ENCODE measurements at places on chromosomes 2 and 18.

DNA sequence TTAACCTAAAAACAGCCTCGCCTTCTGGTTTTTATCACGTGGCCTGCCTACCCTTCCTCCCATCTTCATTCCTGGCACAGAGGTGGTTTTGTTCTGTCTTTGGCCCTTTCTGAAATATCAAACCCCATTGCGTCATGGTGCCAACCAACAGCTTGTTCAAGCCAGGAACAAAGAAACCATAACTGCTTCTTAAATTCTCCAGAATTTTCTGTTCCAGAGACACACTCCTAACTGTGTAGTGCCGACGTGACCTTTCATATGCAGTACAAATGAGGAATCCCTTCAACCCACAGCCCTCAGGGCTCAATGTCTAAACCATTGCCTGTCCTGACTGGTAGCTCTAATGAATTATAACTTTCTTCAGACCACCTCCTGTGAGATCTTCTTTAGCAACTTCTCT, 82.2 kb upstream of the TNP1 start:
- no peak for DNase-seq

DNA sequence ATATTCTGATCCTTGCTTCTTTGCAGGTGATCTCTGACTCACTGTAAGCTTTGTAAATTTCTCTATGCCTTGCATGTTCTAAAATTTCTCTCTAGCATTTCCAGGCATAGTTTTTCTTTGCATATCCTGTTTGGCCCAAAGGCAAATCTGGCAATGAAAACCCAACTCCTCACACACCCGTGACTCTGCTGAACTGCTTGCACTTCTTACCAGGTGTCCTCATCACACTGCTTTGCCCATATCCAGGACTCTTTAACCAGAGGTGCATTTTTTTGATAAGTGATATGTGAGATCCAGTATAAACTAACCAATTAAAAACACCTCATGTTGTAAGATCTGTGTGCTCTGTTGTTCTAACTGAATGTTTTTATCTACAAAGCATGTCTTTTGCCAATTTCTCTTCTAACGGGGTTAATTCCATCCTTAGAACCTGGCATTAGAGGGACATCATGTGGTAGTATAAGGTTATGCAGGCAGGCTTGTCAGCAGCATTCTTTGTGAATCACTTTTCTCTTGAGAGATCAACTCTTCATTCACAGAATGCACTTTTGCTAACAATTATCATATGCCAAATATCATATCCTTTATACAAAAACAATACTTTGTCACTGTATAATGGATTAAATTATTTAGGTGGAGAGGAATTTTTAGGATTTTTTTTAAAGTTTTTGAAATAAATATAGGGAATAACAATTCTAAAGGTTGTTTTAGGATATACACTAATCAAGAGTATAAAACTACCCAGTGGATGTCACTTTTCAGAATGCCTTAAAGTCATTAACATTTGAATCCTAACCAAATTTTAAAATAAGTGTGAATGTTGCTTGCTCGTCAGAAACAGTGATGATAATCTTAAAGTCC, 20.8 kb upstream of the TMX3 start:
- peak; percentile 56 for DNase-seq

- no peak for DNase-seq
Observed at GRCh38 chr2:172339371-172340010, 87.9 kb upstream of the ITGA6 start.

DNA sequence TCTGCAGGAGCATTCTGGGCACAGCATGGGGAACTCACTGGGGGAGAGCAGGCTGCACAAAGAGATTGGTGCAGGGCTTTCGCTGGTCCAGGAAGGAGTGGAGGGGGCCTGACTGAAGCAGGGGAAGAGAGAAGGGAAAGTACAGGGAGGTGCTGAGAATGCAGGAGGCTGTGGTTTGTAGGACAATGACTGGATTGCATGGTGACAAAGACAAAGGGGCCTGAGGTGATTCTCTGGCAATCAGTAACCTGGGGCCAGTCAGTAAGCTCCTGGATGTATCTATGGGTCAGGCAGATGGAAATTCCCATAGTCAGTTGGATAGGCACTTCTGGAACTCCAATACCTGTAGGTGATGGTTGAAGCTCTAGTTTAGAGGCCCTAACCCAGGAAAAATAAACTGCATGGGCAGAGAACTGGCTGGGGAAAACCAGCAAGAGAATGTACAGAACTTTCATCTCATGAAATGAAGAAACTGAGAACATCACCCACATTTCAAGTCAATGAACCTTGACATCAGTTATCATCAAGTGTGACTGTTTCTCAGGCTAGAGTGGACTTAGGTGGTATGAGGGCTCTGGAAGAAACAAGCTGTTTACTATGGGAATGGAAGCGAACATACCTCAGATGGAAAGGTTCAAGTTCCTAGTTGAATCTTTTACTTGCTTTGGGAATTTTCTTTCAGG, 193.2 kb downstream of the TPGS2 start:
- no peak for DNase-seq

DNA sequence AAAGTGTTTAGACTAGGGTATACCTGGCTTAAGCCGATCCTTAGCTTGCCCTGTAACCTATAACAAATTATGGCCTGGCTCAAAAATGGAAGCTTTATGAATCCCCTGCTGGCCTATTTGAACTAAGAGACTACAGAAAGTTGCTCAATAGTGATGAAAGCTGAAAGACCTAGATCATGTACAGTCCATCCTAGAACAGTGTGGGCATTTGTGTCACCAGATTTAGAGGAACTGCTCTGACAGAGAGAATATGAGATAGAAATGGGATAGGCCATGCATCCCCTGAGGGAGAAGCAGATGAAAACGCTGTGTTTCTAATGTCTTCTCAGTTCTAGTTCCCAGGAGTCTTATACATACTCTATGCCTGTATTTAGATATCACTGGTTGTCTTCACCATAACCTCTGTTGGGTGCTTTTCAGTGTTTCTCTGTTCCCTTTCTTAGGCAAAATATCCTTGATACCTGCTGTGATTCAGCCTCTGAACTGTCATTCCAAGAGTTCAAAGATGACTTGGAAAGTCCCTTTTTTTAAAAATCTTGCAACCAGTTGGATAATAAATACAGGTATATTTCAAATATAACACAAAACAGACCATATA, 246.9 kb upstream of the SLC39A10 start:
- DNase-seq: peak; percentile 52

GRCh38 chr2:200320344-200320743, 13.9 kb downstream of the SPATS2L start:
- DNase-seq: no peak

- no peak for DNase-seq
Observed at GRCh38 chr2:43848214-43848613, 9.4 kb downstream of the ABCG8 start.

DNA sequence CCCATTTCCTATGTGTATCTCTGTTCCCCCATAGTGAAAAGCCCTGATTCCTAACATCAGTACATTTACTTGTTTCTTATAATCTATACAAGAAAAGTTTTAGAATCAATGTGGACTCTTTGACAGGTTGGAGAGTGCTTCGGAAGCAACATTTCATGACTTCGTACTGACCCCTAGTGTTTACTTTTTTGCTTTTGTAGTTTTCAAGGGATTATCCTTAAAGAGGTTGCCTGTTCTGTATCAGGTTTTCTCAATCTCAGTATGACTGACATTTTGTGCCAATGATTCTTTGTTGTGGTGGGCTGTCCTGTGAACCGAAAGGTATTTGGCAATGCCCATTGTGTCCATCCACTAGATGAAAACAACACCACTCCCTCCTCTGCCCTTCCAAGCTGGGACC, 43.3 kb upstream of the SERPINB2 start:
- DNase-seq: peak; percentile 62

GRCh38 chr2:48131539-48132270, 225.4 kb upstream of the FBXO11 start:
- DNase-seq: no peak

DNA sequence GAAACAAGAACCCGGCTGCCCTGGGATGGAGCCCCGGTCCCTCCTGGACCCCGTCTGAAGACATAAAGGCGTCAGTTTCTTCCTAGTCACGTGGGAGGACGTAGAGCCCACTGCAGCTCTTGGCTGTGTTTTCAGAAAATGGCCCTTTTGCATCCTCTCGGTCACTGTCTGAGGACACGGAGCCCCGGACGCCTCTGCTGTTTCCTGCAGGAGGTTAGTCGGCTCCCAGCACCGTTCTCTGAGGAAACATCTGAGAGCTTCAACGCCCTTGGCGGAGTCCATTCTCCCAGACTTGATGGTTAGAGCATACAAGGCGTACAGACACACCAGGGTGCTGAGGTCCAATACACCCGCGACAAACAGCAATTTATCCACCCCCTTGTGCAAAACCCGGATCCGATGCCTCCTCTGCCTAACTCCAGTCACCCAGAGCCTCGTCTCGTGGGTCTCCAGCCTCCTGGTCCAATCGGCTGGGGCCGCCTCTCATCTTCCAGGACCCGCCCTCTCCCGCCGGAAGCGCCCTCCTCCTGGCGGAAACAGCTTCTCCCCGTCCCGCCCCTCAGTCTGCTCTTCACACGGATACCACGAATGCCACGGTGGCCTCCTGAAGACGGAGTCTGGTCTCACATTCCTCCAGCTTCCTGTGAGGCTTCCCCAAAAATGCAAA, 119.4 kb downstream of the TMEM18 start:
- no peak for DNase-seq

DNA sequence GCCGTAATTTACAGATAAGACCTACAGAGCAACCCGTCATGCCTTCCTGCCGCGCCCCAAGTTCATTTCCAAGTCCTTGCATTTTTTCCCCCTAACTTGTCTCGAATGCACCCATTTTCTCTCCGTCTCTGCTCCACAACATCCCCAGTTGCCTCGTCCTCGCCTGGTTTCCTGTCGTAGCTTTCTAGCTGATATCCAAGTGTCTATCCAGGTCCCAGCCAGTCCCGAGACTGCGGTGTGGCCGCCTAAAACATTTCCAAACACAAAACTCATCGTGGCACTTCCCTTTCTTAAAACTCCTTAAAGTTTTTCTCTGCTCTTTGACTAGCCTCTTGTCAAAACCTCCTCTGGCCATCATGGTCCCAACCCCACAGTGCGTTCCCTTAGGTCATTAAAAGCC, 1.2 kb upstream of the BARD1 start:
- DNase-seq: peak; percentile 15

GRCh38 chr2:67846370-67847070, 216.3 kb downstream of the C1D start:
- DNase-seq: peak; percentile 70

- DNase-seq: no peak
Observed at GRCh38 chr18:58966704-58967103, 102.0 kb downstream of the ZNF532 start.

DNA sequence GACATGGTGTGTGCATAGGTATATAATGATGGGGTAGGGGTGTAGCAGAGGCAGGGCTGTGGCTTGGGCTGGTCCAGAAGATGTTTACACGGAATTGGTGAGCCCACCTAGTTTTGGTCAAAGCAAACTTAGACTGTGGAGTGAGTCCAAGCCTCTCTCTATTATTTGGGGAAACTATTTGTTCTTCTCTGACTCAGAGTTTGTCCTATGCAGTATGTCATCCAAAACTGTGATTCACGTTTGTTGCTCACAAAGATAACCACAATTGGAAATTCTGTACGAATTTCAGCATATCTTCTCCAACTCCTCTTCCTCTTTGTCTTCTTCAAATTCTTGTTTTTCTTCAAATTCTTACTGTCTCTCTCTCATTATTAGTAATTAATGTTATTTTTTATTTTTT, 292.9 kb downstream of the XIRP2 start:
- no peak for DNase-seq

DNA sequence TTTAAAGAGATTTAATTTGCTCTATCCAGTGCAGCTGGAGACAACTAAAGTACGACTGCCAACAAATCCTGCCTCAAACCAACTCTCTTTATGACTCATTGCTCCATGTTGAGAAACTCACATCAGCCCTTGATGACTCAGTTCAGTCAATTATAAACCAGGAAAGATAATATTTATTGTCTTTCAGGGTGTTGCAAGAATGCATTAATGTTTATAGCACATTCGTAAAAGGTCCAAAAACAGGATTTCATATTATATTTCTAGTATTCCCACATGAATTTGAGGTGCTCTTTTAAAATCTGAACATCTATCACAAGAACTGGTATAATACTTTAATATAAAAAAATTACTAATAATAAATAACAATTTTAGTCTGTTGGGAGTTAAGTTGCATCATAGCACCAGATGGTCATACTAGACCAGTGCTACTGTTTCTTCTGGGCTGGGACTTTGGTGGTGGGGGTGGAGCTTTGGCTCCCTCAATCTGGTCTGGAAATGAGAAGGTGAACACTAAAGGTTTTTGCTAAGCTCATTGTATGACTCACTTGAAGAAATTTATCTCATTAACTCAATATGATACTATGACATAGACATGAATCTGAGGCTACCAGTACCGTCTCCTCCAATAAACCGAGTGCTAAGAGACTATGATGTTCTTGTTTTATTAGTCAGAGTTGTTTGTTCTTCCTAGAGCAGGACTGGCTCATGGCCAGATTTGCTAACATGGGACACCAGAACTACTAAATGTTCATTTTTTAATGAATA, 26.6 kb upstream of the MAP3K20 start:
- peak; percentile 97 for DNase-seq

- DNase-seq: peak; percentile 20
Observed at GRCh38 chr2:224449212-224450147, 47.6 kb upstream of the FAM124B start.

- no peak for DNase-seq
Observed at GRCh38 chr18:11290786-11291185, 141.4 kb upstream of the PIEZO2 start.

DNA sequence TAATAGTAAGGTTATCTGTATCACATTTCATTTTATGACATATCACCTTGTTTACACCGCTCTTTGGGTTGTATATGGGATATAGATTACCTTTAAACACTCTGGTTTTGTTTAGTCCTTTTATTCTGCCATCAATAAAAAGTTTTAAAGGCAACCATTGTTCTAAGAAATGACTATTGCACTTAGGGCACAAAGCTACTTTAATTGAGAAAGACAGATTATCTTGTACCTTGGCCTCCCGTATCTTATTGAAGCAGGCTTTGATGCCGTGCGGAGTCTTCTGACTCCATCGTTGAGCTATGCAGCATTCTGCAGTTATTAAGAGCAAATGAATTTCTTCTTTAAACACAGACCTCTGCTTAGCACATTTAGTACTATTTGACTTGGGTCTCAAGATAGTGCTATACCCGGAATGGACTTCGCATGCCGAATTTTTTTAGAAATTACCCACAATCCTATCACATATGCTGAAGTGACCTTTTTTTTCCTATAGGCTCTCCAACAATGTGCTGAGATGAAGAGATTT, 16.7 kb downstream of the PKDCC start:
- DNase-seq: no peak

DNA sequence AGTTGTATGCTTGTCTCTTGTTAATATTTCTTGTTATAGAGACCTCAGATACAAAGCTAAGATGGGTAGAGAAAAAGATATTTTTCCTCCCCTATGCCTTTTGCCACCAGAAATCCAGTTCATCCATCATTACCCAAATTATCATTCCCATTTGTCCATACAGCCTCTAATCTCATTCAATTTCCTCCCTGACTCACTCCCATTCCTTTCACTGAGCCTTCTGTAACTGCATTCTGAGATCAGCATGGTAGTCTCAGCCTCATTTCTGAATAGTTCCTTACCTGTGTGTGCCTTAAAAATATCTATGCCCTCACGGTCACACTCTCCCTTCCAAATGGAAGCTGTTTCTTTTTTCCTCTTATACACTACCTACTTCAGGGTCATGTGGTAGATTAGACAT, 15.7 kb upstream of the PIK3C3 start:
- DNase-seq: no peak

- DNase-seq: peak; percentile 91
Observed at GRCh38 chr2:162261032-162261945, 18.0 kb upstream of the FAP start.

- DNase-seq: no peak
Observed at GRCh38 chr2:235690082-235690808, 196.4 kb downstream of the AGAP1 start.

Measured in NB4 (cell line).